ENCODE measurements at places on chromosomes 3 and 15.

DNA sequence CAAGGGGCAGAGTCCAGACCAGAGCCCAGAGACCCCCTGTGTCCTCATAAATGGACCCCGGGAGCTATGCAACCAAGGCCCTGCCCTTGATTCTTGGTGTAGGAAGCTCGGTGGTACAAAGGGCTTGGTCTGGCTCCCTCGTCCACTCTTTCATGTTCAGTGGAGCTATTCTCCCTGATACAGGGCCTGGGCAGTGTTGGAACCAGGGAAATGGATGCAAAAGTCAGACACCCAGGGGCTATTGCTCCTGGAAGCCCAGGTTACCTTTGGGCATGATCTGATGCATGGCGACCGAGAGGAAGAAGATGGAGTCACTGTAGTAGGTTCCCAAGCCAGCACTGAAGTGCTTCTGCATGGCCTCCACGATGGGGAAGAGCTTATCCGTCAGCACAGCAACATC, 44.5 kb downstream of the XXYLT1 start:
- DNase-seq = no peak

GRCh38 chr3:111616417-111617105, 21.4 kb upstream of the ZBED2 start:
- DNase-seq = no peak

DNA sequence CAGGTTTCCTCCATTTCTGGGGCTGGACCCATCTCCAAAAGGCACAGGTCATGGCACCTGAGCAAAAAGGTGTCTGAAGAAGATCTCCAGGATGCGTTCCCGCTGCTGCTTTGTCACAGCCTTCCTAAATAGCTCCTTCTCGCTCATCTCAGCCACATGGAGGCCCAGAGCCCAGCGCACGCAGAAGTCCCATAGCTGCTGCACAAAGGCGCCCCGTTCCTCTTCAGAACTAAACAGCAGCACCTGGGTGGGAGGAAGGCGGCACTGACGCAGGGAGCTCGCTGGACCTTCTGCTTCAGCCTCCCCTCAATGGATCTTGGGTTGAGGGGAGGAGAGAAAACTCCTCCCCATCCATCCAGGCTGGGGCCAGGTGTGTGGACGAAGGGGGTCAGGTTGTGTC, 8.4 kb downstream of the DUOX2 start:
- DNase-seq = no peak

DNA sequence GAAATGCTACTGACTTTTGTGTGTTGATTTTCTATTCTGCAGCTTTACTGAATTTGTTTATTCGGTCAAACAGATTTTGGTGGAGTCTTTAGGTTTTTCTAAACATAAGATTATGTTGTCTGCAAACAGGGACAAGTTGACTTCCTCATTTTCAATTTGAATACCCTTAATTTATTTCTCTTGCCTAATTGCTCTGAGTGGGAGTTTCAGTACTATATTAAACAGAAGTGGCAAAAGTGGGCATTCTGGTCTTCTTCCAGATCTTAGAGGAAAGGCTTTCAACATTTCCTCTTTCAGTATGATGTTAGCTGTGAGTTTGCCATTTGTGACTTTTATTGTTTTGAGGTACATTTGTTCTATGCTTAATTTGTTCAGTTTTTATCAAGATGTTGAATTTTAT, 268.5 kb downstream of the WNT5A start:
- no peak for DNase-seq

GRCh38 chr3:113436809-113437208, 4.5 kb downstream of the CFAP44 start:
- DNase-seq = no peak

Measured in stimulated activated CD8-positive, alpha-beta memory T cell treated with anti-CD3 and anti-CD28 coated beads, Interleukin-7, amount 100 ng/mL, for 1 hour (primary cell).